ENCODE measurements at places on chromosomes 5 and 9.

GRCh38 chr9:113932906-113933584 is 56.9 kb downstream of the ZNF618 start:
- no peak for DNase-seq

DNA sequence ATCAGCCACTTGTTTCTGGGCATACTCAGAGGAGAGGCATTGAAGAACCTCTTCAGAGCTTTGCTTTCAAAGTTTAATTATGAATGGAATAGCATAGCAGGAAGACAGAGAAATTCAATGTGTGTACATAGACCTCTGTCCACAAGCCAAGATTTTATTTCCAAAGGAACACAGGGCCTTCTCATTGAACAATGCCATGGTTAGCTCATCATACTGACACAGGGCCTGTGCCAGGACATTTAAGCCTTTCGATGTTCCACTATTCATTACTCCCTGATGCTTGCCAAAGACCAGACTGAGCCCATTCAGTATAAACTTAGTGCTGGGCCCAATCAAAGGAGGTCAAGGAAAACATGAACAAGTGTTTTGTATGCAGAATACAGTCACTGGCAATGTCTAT is 280.8 kb downstream of the FBXL17 start:
- DNase-seq: no peak

DNA sequence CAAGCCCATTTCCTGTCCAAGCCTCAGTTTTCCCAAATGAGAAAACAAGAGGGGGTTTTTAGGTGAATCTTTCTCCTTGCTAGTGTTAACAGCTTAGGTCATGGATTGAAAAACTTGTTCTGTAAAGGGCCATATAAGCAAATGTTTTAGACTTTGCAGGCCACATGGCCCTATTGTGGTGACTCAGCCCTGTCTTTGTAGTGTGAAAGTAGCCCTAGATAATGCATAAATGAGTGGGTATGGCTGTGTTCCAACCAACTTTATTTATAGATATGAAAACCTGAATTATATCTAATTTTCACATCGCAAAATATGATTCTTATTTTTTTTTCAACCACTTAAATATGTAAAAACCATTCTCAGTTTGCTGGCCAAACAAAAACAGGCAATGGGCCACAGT is 6.9 kb upstream of the BARX1 start:
- no peak for DNase-seq

- DNase-seq: no peak
Measured at GRCh38 chr5:90308787-90309585, 100.6 kb downstream of the CETN3 start.

GRCh38 chr9:35482071-35482470 is 7.8 kb upstream of the RUSC2 start:
- DNase-seq: no peak

DNA sequence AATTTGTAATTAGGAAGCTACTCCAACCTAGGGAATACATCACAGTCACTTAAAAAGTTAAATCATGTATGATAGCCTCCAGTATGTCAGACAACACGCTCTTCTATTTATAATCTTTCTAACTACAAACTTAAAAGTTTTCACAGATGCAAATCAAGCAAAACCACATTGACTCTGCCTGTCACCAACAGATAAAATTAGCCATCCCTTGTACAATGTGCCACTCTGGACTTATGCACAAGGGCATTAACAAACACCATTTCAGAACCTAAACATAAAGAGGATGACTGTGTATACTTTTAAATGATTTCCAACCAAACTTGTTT is 14.7 kb downstream of the ERP44 start:
- DNase-seq: no peak

GRCh38 chr5:139402561-139403158 is 1.2 kb downstream of the SPATA24 start:
- no peak for DNase-seq

DNA sequence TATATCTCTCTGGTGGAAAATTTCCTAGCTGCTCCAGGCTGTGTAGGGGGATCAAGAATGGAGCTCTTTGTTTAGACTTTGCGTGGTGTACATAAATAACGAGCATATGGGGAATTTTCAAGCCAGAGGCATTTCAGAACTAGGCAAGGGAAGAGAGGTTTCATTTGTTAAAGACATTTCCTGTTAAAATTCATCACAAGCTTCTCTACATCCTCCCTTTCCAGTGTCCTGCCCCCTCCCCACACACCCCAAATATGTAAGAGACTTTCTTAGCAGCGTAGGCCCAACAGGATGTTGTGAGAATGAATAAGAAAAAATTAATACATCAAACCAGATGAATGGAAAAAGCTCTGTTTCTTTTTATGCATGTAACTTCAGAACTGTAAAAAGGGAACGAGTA is 150.3 kb downstream of the GPBP1 start:
- no peak for DNase-seq

DNA sequence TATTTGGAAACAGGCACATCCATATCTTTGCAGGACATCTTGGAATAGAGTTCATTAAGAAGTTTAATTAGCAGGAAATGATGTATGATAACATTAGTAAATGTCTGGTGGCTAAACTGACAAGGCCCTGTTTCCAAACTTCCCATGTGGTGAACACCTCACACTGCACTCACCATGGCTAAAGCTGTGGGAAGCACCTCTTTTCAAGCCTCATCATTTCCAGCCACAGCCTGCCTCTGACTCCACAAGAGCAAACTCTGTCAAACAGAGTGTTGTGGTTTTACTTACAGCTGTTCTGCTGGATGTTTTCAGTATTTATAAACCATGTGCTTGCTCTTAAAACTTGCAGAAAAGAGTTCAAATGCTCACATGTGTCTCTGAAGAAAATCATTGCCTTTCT is 14.9 kb upstream of the NDUFB6 start:
- DNase-seq: no peak

DNA sequence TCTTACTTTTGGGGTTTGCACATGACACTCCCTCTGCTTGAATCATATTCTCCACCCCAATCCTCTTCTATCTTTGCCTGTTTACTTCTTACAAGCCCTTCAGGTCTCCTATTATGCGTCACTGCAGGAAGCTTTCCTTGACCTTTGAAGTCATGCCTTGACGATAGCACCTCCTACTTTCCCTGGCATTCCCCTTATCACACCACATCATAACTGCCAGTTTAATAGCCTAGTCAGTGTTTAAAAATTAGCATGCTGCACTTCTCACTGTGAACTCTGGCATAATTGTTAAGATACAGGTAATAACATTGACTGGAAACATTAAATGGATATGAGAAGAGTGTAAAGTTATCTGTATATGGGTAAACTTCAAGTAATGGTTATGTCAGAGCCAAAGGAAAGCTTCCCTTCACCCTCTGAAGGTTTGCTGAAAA is 37.1 kb upstream of the CEP120 start:
- peak; percentile 77 for DNase-seq

- no peak for DNase-seq
Measured at GRCh38 chr9:124676159-124676551, 95.0 kb downstream of the NR6A1 start.

DNA sequence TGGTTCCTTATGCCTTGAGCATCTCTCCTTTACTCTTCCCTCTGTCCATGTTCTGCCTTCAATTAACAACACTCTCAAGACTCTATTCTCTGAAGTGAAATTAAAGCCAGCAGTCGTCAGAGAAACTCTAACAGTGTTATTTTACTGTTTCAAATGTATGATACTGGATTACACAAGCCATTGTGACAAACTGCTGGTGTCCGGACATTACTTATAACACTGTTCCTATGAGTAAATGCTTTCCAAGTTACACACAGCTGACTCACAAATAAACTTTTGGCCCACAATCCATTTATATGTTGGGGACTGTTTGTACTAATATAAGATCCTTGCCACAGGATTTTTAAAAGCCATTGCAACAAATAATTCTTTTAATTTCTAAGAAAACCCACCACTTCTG is 63.2 kb upstream of the GHR start:
- DNase-seq: no peak

DNA sequence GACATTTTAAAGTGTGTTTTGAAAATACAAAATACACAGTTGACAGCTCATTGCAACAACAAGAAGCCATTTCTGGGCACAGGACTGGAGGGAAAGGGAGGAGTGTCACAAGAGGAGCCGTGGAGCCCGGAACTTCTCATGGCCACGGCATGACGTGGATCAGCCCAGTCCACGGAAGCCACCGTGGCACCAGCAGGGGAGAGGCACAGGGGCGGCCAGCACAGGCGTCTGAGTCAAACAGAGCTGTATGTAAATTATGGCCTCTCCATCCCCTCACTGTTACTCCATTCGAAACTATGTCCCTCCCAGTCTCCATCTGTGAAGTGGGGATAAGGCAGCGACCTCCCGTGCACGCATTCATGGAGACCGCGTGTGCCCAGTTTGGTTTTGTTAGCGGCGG is 165.6 kb upstream of the IRX2 start:
- DNase-seq: no peak

- DNase-seq: no peak
Measured at GRCh38 chr9:137350696-137351584, 48.9 kb upstream of the NRARP start.

DNA sequence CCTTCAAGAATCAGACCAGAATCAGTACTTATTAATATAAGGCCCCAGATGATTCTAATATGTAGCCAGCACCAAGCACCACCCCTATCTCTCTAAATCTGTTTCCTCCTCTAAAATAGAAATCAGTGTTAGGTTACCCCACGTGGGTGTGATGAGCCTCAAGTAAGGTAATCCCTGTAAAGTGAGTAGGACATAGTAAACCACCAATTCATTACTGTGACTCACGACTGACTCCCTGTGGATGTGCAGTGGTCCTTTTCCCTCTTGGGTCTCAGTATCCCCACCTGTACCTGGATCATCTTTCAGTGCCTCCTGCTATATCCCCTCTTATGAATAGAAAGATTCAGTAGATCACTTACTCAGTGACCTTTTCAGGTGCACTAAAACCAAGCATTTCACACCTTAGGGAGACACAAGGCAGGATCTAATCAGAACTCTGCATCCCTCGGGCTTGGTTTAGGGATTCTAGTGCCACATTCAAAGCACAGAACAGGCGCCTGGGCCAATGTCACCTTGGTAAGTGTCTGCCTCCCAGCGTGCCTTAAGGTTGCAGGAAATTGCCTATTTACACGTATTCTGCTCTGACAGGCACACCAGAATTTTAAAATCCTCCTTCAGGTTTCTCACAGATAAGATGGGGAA is 12.2 kb upstream of the ALDH1B1 start:
- DNase-seq: no peak

DNA sequence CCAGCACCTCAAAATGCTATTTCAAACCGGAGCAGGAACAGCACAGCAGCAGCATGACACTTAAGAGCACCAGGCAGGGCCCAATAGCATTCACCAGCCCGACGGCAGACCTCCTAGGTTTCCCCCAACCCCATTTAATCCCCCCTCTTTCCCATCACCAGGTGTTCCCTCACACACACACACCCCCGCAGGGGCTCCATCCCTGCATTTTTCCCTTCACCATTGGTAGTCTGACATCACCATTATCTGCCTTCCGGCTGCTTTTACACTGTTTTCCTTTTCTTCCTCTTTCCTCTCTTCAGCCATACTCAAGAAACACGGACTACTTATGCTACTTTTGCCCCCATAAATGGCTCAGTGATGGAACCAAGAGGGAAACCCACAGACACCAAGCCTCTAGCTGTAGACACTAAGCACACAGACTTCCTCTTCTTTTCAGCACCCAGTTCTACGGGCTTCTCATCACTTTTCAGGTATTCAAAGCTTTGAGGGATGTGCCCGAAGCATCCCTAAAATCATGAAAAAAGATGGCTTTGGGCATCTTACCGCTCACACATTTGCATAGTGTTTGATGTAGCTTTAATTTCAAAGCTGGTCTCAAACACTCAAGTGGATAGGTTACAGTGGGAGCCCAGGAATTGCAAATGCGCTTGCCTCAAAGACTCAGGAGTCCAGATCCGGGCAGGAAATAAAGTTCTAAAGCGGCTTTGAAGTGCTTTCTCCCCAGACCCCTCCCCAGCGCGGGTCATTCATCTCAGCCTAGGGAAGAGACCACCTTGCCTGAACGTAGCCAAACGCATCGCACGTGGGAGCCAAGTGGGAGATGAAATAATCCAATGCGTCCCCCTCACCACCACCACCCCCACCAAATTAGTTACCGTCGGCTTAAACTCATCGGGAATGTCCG is 141.5 kb downstream of the TSSK1B start:
- DNase-seq: no peak

- no peak for DNase-seq
Measured at GRCh38 chr5:148237785-148238417, 424 bp upstream of the MARCOL start.

DNA sequence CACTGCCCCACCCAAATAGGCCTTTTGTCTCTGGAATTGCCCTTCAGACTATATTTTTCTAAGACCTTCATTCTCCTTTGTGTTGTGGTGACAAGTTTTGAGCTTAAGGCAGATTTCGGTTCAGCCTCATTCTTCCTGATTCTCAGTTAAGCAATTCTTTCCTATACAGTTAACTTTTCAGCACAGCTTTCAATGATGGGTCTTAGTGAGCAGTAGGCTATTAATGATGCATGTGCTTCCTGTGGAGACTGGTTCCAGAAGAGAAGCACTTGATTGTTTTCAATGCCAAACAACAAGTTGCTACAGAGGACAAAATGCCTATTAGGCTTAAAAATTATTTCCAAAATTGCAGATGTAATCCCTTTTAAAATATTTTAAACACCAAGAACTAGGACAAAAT is 47.7 kb upstream of the TLX3 start:
- DNase-seq: no peak

GRCh38 chr5:79793722-79794121 is 104.1 kb downstream of the CMYA5 start:
- DNase-seq: no peak

DNA sequence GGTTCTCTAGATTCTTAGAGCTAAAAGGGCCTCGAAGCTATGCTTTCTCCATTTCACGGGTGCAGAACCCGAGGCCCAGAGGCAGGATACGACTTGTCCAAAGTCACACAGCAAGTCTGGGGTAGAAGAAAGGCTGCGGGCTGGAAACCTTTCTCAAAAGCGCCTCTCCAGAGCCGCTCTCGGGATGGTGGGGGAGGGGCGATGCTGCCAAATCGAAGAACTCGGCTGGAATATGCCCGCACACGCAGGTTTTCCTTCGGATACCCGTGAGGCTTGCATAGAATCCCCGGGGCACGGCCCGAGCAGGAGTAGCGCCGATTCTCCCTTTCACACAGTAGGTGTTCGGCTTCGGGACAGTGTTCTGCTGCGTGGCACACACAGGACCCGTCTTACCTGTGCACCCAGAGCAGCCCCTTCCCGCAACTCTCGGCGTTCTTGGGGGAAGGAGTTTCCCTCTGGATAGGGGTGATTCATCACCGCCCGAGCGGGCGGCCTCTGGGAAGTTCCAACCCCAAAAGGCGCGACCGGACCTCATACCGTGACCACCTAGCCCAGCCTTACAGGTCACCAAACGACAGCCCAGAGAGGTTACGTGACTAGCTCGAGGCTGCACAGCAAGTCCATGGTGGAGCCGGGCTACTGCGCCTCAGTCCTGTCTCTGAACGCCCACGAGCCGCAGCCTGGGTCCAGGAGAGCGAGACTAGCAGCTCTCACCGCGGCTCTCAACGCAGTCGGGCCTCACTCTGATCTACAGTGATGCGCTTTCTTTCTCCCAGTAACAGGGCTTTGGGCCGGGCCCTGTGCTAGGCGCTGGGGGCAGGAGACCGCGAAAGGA is 4.1 kb downstream of the PAX5 start:
- no peak for DNase-seq
